Bone marrow (tissue), 2 donors: ENCODE measurements at places on chromosomes 13 and 19.

DNA sequence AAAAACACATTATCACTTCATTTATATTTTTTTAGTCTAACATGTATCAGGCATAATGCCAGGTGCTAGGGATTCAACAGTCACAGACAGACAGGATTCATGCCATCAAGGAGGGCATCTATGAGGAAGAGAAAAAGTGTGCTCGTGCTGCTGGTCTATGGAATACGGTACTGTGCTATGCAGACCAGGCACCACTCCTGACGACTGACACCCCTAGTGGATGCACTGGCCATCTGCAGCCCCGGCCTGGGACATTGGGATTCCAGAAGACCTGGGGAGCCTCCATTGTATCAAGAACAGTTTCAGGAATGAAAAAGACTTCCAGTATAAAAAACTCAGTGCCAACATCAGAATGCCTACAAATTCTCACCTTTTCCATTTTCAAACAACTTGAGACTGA, 94.0 kb downstream of the KLF12 start:
- DNase-seq = no peak

DNA sequence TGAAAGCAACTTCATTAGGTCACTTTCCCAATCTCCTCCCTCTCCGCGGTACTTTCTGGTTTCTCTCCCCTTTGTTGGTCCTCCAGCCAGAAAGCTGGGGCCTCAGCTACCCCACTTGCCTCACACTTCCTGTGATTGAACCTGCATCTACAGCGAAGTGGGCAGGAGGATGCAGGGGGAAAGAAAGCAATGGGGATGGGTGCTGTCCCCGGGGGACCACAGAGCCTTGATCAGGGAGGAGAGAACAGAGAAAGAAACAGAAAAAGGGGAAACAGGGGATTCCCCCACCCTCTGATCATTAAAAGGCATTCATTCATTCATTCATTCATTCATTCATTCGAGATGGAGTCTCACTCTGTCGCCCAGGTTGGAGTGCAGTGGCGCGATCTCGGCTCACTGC, 74.2 kb downstream of the TRPM4 start:
- DNase-seq = no peak

DNA sequence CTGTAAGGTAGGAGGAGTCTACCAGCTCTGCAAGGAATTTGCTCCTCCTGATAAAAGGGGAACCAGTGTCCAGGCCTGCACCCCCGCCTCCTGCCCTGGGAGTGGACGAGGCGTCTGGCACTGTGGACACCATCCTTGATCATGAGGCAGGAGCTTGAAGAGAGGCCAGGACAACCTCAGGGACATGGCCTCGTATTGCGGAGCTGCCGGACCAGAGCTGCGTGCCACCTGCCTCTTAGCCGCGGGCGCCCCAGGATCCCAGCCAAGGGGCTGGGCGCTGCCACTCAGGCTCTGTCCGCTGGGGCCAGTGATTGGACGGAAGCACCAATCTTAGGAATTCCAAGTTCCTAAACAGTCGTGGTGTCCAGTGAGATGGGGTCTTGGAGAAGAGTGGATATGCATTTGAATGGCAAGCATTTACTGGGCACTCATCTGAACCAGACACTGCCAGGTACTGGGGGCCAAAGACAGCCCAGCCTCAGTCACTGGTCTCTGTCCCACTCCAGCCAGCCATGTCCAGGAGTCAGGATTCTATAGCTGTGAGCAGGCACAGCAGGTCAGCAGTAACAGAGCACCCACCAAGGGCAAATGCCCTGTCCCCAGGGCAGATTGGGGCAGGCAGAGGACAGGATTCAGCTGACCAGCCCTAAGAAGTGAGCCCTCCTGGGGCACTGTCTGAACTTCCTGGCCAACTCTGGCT, 39.1 kb upstream of the ANKRD10 start:
- no peak for DNase-seq

DNA sequence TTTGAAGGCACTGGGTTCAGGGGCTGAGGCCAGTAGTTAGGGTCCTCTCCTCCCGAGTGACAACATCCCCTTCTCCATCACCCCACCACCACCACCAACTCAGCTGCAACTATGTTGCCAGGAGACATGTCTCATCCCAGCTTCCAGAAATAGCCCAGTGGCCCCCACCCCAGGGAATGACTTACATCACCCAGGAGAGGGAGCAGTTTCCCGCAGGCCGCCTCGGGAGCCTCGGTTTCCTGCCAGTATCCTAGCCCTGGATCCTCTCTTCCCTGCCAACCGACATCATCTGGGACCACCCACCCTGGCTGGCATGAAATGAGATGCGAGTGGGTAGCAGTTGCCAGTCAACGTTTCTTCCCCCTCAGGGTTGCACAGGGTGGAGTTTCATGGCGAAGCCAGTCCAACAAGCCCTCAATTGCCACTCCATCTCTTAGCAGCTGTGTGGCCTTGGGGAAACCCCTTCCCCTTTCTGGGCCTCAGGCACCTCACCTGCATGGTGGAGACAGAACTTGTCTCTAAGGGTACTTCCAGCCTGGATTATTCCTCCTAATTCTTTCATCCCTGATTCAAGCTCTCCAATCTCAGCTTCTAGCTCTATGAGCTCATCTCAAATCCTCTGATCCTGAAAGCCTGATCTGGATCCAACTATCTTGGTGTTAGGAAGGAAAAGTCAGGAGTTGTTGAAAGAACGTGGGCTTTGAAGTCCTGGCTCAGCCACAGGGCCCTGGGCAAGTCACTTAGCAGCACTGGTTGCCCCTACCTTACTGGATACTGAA, 3.9 kb upstream of the GSK3A start:
- DNase-seq = no peak

DNA sequence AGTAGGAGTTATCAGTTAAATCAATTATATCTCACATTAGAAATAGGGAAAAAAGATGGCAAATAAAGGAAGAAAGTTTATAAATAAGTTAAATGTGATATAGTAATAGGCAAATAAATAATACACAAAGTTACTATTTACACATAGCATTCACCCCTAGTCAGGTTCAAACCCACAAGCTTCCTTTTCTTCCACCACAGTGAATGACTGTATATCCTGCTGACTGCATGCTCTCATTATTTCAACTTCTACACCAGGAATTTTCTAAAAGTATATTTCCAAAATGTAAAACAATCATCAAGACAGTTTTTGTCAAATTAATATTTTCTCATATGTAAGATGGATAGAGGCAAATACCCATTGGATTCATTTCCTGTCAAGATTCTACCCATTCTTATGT, 548.6 kb upstream of the SLITRK5 start:
- DNase-seq = no peak
